NCI-H1105 (cell line): ENCODE measurements at places on chromosomes 3 and 15.

DNA sequence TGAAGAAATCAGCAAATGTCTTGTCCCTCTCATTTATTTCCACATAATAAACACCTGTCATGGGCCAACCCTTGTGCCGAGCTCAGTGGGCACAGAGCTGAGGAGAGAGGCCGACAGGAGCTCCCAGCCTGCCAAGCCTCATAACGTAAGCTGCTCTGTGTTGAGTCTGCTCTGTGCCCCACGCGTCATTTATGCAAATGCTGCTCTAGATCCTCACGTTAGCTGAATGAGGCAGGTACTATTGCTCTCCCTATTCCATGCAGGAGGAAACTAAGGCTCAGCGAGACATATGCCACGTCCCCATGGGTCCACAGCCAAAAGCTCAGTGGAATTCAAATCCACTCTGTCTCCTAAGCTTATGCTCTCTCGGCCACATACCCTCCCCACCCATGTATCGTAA is 41.5 kb downstream of the EFCAB12 start:
- no peak for DNase-seq

DNA sequence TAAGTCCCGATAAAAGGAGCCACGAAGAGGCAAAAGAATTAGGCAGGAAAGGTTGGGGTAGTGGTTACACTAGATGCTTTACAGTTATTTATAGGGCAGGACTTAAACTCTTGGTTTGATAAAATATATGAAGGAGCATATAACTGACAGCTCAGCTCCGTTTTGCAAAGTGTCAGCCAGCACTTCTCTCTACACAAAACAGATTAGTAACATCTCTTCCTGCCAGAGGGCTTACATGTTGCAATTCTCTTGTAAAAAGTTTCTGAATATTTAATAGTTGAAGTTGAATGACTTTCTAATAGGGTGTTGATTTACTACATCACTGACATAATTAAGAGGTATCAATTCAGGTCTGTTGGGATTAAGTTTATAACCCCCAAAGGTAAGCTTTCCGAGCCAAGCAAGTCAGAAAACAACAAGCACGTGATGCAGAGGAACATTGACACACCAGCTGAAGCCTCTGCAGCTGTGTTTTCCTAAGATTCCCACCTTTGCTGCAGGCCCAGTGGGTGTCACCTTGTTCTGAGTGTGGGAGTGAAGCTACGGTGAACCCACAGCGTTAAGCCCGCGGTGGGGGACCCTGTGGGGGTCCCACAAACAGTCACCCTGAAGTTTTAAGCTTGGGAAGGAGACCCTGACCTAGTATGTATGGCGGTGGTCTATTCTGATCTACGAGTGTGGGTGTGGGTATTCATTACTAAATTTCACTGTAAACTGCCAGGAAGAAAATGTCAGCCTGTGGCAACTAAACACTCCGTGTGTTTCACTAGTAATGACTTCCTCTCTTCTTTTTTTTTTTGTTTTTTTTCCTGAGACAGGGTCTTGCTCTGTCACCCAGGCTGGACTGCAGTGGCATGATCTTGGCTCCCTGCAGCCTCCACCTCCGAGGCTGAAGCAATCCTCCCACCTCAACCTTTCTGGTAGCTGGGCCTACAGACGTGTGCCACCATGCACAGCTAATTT is 22.0 kb upstream of the ATP13A3 start:
- DNase-seq: no peak

GRCh38 chr3:58566398-58567250 is 10.6 kb downstream of the FAM107A start:
- DNase-seq: no peak

GRCh38 chr15:77023576-77024272 is 28.8 kb downstream of the PSTPIP1 start:
- no peak for DNase-seq

- peak; percentile 77 for DNase-seq
These were observed at the start of gene ITGA11 for GRCh38 chr15:68431792-68432401. TSS of gene ITGA11 (minus strand) at chr15:68432163. CDS start at chr15:68432066, 97 bp downstream.

DNA sequence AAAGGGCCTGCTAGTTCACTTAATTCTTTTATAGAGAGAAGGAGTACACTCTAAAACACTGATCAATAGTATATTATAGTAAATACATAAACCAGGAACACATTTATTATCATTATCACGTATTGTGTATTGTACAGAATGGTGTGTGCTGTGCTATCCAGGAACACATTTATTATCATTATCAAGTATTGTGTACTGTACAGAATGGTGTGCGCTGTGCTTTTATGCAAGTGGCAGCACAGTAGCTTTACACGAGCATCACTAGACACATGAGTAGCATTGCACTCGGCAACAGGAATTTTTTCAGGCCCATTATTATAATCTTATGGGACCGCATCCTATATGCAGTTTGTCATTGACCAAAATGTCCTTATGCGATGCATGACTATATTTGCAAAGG is 20.9 kb upstream of the MUC20 start:
- DNase-seq: no peak

GRCh38 chr3:43260412-43260811 is 25.9 kb upstream of the SNRK start:
- no peak for DNase-seq

DNA sequence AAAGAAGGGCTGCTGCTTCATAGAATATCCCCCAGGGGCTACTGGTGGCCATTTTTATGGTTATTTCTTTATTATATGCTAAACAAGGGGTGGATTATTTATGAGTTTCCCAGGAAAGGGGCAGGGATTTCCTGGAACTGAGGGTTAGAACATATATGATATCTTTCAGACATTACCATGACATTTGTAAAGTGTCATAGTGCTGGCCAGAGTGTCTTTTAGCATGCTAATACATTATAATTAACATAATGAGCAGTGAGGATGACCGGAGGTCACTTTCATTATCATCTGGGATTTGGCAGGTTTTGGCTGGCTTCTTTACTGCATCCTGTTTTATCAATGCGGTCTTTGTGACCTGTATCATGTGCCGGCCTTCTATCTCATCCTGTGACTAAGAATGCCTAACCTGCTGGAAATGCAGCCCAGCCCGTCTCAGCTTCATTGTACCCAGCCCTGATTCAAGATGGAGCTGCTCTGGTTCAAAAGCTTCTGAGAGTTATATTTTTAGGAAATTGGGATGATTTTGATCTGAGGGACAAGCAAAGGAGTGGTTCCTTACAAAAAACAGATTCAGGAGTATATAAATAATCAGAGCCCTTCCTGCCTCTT is 9.1 kb upstream of the ZBTB20 start:
- DNase-seq: no peak

GRCh38 chr3:74537164-74537563 is 77.3 kb downstream of the CNTN3 start:
- DNase-seq: no peak

- DNase-seq: no peak
These were observed 133.6 kb downstream of the P2RY1 start for GRCh38 chr3:152968388-152969024.

GRCh38 chr15:44177139-44177538 is 17.9 kb downstream of the FRMD5 start:
- DNase-seq: no peak

GRCh38 chr3:68912376-68912775 is 20.0 kb downstream of the TAFA4 start:
- DNase-seq: no peak

- DNase-seq: no peak
These were observed 11.4 kb upstream of the HEG1 start for GRCh38 chr3:125067225-125067624.

- DNase-seq: no peak
These were observed 192.6 kb upstream of the LYSMD4 start for GRCh38 chr15:99925661-99926461.

DNA sequence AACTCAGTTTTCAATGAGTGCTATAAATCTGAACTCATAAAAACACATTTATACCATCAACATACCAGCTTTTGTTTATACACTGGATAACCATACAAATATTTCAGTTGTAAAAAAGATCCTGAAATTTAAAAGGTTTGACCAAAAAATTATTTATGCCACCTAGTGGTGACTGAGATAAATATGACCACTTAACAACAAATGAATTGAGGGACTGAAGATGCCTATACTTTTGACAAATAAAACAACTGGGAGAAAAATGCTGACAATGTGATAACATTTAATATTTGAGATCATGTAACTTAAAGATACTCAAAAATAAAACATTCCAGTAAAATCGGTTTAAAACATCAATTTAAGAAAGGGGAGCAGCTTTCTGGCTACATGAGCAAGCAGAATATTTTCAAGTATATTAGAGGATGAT is 30.4 kb downstream of the ATG3 start:
- no peak for DNase-seq

GRCh38 chr3:119862616-119863015 is 80.7 kb downstream of the NR1I2 start:
- no peak for DNase-seq

GRCh38 chr3:127003601-127004280 is 20.8 kb downstream of the PLXNA1 start:
- no peak for DNase-seq

DNA sequence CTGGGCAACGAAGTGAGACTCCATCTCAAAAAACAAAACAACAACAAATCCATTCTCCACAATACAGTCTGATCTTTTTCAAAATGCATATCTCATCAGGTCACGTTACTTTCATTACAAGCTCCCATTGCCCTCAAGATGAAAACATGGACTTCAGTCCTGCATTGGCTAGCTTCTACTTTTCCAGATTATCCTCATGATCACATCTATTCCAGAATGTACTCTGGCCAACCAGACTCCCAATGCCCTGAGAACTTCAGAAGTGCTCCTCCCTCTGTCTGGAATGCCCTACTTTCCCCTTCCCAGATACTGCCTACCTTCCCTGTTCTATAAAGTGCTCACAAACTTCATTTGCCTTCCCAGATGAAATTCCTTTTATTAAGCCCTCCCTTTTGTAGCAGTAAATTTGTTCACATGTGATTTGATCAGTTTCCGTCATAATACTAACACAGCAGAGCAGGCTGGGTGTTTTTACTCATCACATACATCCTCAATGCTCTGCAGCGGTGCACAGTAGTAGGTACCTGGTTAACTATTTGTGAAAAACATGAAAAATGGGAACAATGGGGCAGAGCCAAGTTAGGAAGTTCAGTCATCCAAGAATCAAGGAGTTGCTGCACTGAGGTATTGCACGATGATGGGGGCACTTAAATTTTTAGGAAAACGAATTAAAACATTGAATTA is 5.3 kb downstream of the RPL22L1 start:
- DNase-seq: no peak

- DNase-seq: no peak
These were observed 2.1 kb upstream of the ARMC8 start for GRCh38 chr3:138184994-138185393.

GRCh38 chr15:25900901-25901300 is 37.8 kb upstream of the ATP10A start:
- DNase-seq: no peak

DNA sequence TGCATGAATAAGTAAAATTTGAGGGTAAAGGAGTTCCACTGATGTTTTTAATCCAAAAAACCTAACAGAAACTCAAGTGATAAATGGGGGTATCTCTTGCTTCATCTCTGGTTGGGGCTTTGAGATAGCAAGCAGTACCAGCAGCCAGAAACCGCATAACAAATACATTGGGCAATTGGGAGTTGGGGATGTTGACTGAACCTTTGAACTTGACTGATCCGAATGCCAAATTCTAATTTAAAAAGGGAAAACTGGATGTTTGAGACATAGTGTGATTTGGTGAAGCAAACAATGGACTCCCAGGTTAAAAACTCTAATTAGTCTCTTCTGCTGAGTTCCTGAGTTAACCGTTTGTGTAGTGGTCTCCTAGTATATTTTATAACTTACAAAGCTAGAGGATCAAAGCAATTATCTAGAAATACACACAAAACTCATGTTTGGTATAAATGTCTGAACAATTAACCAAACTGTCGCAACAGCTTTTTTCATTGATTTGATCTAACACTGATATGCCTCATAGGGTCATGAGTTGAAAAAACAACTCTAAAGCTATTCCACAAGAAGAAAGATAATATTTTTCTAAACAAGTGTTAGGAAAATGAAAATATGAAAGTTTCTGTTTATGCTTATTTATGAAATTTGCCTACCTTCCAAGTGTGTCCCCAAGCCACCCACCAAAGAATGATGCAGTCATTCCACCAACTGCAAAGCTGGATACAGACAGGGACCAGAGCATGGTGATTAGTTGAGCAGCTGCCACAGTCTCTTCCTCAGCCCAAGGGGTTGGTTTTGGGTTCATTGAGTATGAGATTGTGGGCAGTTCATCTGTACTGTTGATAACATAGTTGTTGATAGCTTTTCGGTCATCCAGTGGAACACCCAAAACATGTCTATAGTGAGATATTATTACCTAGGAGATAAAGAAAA is 12.4 kb downstream of the SLC2A2 start:
- DNase-seq: no peak

DNA sequence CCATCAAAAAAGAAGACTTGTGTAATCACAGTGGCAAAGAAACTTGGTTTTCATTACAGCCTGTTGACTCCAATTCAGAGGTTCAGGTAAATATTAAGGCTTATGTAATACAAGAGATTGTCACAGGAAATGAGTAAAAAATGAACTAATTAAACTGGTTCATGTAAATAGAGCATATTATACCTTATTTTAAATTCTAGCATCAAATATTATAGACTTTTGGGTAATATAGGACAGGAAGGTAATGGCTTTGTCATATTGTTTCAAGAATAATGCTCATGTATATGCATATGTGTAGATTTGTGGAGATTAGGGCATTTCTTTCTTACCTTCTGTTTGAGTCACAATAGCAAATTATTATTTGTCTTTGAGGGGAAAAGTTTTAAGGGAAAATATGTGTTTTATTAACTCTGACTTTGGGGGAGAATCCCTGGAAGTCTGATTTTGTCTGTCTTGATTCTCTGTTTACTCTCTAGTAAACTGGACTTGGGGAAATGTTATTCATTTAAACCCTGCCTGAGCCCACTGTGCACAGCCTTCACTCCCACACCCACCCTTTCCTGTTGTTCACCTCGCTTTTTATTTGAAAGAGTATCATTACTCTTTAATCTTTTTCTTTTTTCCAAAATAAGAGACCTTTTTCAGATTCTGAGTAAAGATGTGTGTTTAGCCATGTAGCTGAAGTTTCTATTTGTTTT is 43.0 kb downstream of the RASA2 start:
- no peak for DNase-seq

DNA sequence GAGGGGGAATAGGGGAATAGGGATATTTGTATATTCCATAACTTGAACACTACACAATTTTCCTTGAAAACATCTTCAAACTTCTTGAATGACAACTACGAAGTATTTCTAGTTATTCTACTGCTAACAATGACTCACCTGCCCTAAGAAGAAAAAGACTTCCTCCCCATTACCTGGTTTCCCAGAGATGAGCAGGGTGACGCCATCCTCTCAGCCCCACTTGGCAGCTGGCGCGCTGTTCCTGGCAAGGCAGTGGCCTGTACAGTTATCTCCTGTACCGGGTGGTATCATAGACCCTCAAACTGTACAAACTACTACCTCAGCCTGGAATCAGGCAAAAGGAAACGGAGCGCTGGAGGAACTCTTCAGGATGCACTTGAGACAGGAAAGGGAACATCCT is 10.4 kb downstream of the WDR82 start:
- DNase-seq: no peak

- no peak for DNase-seq
These were observed 4.0 kb downstream of the ATP10A start for GRCh38 chr15:25858952-25859760.

GRCh38 chr15:94840794-94841783 is 609.7 kb downstream of the MCTP2 start:
- no peak for DNase-seq

- DNase-seq: no peak
These were observed 217.8 kb downstream of the SHQ1 start for GRCh38 chr3:72630327-72630968.
